Stimulated activated CD8-positive, alpha-beta memory T cell treated with anti-CD3 and anti-CD28 coated beads, Interleukin-15, amount 100 ng/mL, for 4 hours (primary cell): ENCODE measurements at places on chromosomes 2 and 18.

- no peak for DNase-seq
Measured at GRCh38 chr2:50951437-50951836, 80.5 kb downstream of the NRXN1 start.

GRCh38 chr18:79478484-79479115 is 82.9 kb downstream of the NFATC1 start:
- DNase-seq, result no peak

DNA sequence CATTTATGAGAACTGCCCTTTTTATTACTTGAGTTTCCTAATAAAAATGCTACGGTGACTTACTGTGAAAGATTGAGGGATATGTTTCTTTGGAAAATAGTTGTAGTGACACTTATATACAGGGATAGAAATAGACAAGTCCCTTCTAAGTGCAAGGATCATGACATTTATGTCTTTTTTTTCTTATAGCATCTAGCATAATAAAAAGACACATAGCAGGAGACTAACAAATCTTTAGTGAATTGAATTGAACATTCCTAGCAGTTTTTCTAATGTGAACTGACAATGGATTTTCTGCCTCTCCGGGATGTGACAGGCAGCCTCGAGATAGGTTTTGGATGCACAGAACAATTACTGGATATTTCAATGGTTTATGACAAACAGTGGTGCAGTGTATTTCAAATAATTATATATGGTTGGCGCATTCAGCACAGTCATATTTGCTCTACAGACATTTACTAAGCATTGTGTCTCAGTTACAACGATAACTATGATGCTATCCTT is 562.8 kb downstream of the ADCYAP1 start:
- DNase-seq, result no peak

GRCh38 chr2:160838691-160839090 is 321.5 kb upstream of the TANK start:
- DNase-seq, result no peak

GRCh38 chr18:7848054-7848412 is 280.9 kb downstream of the PTPRM start:
- no peak for DNase-seq

GRCh38 chr2:206095536-206096332 is 9.8 kb upstream of the INO80D start:
- no peak for DNase-seq

DNA sequence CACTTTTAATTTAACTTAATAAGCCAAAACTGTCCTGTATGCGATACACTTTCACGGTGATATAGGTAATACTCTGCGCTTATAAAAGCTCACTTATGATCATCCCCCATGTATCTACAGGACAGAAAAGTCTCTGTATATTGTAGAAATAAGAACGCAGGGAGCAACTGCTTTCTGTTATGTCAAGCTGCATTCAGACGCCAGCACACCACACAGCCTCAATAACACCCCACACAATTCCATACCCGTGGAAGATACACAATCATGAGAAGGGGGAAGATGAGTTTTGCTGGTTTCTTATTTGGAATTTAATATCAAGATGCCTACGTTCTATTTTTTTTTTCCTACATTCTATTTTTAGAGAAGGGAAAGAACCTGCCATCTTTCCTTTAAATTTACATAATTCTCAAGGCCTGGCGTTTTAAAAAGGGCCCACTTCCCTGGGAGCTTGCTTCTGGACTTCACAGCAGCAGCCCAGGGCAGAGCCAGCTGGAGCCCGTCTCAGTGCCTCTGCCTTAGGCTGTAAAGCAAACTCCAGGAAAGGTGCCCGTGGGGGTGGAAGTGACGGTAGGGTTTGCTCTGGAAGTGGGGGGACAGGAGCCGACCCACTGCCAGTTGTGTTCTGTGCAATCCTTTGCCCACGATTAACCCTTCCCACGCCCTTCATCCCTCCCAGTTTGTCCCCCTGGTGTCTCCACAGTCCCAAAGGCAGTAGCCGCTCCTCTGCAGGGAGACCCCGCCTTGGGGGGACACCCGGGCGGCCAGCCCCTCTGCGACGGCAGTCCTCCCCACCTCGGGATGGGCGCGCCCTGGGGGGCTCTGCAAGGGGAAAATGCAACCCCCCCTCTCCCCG is 5.3 kb downstream of the PTGR3 start:
- no peak for DNase-seq

DNA sequence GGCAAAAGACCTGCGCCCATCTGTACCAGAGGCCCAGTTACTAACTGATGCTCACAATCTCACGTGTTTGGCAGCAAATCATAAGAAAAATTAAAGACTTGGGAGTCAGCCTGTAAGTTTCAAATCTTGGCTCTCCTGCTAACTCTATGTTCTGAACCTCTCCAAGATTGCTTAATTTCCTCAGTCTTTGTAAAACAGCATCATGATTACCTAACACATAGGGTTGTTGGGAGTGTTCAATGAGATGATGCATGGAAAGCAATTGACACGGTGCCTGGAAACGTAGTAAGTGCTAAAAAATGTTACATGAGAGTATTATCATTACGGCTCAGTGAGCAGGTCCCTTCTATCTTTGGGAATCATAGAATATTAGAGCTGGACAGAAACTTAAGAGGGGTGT is 497.6 kb upstream of the TCF4 start:
- DNase-seq, result no peak

- no peak for DNase-seq
Measured at GRCh38 chr2:179686069-179686468, 175.3 kb downstream of the ZNF385B start.

DNA sequence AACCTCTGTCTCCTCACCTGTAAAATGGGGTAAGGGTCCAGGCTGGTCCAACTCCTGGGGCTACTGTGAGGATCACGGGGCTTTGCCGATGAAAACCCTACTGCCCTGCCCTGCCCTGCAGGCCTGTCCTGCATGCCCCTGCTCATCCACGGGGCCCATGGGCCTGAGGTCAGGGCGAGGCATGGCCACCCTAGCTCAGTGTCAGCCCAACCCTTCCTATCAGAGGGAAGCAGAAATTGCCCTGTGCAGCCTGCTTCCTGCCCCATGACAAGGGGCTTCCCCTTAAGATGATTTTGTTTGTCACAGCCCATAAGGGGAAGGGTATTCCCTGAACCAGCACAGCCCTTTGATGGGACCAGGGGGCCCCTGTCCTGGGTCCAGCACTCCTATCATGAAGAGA is 353.6 kb upstream of the ID2 start:
- no peak for DNase-seq

- no peak for DNase-seq
Measured at GRCh38 chr2:177078855-177079254, 133.7 kb upstream of the HNRNPA3 start.

DNA sequence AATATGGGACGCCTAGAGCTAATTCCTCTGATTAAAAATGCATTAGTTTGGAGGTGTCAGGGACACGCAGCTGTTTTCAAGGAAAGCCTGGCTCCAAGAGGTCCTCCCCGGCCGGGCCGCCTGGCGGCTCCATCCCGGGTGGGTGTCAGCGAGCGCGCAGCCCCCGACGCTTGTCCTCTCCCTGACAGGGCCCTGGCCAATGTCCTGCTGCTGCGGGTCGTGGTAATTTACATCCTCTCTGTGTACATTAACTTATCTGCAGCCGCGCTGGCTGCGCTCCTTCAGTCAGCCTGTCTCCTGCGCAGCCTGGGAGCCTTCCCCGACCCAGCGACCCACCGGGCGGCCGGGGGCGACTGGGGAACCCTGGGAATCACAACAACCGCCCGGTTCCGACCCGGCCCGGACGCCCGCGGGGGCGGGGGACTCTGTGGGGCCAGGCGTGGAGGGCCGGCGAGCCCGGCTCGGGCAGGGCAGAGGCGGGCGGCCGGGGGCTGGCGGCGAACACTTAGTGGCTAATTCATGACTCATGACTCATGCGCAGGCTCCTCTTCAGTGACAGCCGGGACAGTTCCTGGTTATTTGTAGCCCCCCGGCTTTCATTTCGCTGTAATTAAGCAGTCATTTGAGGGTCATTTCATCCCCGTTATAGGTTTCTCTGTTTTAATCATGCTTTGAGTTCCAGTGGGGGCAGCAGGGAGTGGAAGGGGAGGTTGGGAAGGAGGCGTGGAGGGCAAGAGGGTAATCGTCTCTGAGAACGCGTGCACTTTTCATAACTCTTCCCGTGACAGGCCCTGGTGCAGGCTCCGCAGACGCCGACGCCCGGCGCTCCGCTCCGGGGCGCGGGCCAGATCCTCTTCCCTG is 141.9 kb upstream of the CTAGE1 start:
- DNase-seq, result no peak

GRCh38 chr2:176268976-176269318 is 295 bp upstream of the MTX2 start:
- DNase-seq, result no peak

DNA sequence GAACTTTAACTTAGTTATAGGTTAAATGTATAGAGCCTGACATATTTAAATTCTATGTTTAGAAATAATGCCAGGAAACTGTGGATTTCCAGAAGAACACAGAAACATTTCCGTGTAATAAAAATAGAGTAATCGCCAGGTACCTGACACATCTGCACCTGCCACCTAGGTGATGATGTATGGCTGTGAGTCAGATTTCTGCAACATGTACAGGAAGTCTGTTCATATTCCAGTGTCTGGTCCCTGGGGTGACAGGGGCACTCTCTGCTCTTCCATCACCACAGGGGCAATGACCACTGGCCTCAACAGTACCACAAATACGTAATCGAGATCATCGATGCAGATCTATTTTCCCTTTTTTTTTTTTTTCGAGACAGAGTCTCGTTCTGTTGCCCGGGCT is 101.1 kb upstream of the LPIN2 start:
- no peak for DNase-seq

DNA sequence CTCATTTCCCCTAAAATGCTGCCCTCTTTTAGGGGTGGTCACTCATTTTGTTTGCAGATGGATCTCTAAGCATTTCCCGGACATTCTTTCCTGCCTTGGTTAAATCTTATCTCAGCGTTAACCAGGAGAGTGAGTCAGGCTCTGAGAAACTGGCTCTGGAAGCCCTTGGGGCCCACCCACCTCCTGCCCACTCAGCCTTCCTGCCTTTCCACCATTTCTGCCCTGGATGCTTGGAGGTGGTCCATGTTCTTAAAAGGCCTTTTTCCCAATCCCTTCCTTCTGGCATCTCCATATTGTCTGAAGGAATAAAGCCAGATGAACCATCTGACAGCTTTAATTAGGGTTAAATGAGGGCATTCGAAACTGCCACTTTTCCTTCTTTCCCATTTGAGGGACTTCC is 9.5 kb downstream of the HK2 start:
- no peak for DNase-seq

GRCh38 chr2:17800219-17800618 is 16.0 kb upstream of the MSGN1 start:
- no peak for DNase-seq

GRCh38 chr2:157032017-157032416 is 225.5 kb upstream of the GALNT5 start:
- DNase-seq, result no peak

DNA sequence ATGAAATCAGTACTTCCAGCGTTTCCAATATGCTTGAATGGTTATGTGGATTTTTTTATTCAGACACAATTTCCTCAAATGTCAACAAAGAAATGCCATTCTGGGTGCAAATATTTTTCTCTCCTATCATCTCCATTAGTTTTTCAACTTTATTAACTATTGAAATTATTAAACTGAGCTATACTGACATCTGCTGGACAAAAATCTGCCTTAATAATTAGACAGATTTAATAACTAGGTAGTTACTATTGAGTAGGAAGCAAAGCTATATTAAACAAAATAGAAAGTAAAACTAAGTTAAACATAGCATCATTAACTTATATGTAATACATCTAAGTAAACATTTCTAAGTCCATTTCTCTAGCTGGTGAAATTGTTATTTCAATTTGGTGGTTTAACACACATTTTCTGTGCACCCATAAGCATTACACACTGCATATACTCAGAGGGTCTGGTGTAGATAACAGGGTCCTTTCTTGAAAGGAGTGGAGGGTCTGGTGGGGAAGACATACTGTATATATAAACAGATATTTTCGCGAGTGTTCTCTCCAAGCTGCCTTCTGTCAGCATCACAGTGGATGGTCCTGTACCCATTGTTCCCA is 77.0 kb downstream of the LANCL1 start:
- DNase-seq, result no peak

GRCh38 chr18:73891572-73892421 is 255.8 kb downstream of the FBXO15 start:
- DNase-seq, result no peak

DNA sequence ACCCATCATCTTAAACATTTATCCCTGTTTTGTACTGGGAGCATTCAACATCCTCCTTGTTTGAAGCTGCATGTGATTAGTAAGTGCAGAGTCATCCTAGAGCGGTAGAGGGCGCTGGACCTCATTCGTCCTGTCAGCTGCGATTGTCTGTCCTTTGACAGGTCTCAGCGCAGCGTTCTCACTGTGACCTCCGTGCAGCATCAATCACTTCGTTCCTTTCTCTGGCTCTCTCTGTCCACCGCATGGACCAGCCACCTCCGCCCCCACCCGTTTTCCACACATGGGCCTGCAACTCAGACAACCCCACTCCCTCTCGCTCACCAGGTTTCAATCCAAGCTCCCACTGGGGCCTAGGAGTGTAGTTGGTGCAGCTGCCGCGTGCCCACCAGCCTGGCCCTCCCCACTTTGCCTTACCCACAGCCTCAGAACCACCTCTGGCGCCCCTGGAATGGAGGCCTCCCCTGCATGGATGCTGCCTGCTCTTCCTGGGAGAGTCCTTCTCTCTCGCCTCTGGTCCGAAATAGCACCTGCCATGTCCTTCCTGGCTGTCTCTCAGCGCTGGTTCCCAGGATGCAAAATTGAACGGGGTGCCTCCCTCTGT is 90.5 kb downstream of the NDUFA10 start:
- no peak for DNase-seq

GRCh38 chr2:142756430-142756829 is 121.0 kb upstream of the KYNU start:
- DNase-seq, result no peak

- DNase-seq, result no peak
Measured at GRCh38 chr2:217743966-217744761, 258.6 kb downstream of the TNS1 start.

GRCh38 chr2:240848900-240849680 is 19.5 kb upstream of the AGXT start:
- DNase-seq, result no peak

- DNase-seq, result no peak
Measured at GRCh38 chr18:73514449-73514848, 633.2 kb downstream of the FBXO15 start.

- DNase-seq, result no peak
Measured at GRCh38 chr2:8753609-8754008, 71.8 kb downstream of the ID2 start.

DNA sequence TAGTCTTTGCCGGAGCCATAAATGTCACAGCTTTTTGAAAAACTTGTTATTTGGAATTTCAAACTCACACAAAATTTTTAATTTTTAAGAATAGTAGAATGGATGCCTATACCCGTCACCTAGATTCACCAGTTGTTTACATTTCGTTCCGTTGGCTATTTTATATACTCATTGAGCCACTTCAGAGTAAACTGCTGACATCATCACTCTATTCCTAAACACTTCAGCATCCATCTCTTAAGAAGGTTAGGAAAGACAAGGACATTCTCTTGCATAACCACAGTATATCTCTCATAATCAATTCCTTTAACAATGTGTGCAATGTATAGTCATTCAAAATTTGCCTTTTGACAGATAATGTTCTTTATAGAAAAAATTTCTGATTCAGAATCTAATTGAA is 1065.8 kb downstream of the LRP1B start:
- DNase-seq, result no peak
